ENCODE measurements at places on chromosomes 12 and 14. TPM values are rescaled to one million over a fixed set of nuclear protein-coding genes. Genes with fewer than 3 reads are reported as not detected.

Gene FOXN4
- not detected for total RNA-seq

DNA sequence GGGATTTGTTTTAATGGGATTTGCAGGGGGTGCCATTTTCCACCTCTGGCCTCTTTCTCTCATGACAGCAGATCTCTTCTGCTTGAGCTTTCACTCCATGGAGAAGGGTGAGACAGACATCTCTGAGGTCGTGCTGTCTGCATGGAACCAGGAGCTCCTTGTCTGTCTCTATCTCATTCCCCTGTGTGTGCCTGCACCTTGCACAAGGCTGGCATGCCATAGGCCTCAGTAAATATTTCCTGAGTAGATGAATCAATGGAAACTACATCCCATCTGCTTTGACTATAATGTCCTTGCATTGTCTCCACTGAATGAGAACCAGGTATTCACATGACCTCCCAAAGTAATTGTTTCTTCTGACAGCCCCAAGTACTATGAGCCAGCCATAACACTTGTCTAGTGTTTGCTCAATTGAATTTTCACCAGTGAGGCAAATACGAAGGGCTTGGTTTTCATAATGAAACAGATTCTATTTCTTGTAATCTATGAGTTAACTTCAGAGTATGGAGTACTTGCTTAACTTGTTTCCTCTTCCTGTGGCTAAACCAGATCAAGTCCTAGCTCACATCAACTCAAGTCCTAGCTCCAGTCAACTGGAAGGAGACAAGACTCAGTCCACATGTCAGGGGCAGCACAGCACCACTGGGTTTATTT lies 32.3 kb downstream of the KCNK13 start:
- no peak for DNase-seq

- no peak for DNase-seq
Observed at GRCh38 chr12:132481345-132481744, 8.6 kb upstream of the FBRSL1 start.

GRCh38 chr12:85968606-85969005 lies 94.5 kb downstream of the NTS start:
- no peak for DNase-seq

DNA sequence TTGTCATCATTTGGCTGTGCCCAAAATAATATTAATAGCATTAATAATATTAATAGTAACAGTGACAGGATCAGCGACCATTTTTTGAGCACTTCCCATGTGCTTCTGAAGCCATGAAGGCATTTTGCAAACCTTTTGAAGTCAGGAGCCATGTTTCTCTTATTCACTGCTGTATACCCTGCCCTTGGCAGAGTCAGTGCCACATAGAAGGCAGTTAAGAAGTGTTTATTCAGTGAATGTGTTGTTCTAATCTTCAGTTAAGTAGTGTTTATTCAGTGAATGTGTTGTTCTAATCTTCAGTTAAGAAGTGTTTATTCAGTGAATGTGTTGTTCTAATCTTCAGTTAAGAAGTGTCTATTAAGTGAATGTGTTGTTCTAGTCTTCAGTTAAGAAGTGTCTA lies 319.7 kb upstream of the NAV3 start:
- no peak for DNase-seq

DNA sequence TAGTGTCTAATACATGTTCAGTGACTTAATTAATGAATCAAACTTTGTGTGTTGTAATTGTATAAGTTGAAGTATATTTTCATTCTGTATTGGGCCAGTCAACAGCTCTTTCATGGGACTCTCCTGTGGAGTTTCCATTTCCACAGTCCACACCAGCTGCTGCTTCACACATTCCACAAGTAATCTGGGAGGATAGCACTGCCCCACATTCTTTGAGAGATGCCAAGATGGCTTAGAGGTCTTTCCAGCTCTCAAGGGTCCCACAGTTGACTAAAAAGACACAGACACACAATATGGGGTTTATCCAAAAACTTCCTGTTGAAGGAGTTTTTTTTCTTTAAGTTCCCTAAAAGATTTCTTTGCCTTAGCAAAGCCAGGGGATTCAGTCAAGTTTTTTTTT lies 408.3 kb downstream of the AACS start:
- no peak for DNase-seq

DNA sequence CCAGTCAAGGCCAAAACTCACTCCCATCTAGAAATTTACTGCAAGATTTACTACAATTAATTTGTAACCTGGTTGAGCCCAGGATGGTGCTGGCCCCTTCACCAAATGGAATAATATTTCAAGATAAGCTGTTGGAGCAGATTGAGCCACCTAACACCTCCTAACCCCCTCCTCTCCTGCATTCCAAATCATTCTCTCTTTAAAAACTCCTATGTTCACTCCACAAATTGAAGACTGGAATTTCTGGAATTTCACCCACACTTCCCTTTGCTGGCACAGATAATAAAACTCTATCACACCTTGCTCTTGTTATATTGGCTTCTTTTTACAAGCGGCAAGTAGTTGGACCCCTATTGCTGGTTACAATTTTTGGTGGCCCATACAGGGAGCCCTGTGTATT lies 41.7 kb downstream of the MIS18BP1 start:
- DNase-seq, result no peak
